ENCODE measurements at places on chromosomes 7 and 10.
A peak's percentile ranks its signal among the peaks of the same experiment; 100 is the strongest.

DNA sequence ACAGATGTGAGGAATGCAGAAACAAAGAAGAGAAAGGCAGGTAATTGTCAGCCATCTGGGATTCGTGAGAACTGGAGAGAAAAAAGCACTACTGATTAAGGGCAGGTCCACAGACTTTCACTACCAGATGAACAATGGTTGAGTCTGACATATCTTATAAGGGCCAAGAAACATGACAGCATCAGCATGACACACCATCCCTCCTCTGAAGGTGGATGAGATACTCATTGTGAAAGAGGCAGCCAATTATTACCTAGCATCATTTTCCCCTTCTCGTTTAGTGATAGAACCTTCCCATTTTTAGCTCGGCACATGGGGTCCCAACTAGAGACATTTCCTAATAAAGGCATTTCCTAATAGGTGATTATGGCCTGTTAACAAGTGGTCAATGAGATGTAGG lies 19.2 kb upstream of the MET start:
- no peak for DNase-seq

DNA sequence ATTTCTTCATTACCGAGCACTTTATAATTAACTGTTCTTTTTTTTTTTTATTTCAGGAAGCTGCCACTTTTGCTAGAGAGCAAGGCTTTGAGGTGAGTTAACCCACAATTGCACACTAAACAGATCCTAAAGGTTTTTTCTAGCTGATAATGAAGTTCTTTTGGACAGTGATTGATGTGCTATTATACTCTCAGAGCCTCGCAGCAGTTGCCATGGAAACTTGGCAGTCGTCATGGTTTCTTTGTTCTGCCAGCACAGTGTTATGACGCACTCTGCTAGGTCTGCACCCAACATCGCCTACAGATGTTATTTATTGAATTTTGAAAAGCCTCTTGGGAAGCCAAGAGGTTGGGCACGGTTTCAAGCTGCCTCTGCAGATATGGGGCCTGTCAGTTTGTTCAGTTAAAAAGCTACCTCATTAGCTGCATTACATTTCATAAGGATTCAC lies 237.2 kb upstream of the KAT6B start:
- DNase-seq, result peak; percentile 68

DNA sequence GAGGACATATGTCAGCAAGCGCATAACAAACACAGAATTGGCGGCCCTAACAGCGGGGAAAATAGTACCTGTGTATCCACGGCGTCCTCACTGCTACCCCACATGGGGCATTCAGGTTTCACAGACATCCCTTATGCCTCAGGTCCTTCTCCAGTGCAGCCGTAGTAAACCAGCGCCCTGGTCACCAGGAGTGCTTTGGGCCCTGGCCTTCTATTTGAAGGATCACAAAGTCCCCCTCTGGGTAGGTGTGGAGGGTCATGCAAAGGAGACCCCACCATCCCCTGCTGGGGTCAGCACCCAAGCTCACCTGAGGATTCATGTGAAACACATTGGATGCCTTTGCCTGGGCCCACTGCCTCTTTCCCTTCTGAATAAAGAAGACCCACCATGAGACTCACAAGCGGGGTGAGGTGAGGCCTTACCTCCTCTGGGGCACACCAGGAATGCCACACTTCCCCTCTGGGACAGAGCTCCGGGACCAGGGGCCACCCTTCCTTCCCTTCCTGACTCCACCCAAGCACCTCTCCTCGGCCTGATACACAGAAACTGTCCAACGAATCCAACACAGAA lies 18.8 kb downstream of the CLRN3 start:
- no peak for DNase-seq

DNA sequence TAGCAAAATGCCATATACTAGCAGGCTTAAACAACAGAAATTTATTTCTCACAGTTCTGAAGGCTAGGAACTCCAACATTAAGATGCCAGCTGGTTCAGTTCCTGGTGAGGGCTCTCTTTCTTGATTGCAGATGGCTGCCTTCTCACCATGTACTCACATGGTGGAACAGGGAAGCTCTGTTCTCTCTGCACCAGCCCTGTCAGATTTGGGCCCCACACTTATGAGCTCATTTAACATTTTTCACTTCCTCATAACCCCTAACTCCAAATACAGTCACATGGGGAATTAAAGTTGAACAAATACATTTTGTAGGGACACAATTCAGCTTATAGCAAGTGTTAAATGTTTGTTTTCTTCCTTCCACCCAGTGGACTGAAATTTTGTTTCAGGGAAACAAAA lies 218.6 kb upstream of the TAC1 start:
- no peak for DNase-seq

GRCh38 chr7:140621401-140622021 lies 19.1 kb downstream of the DENND2A start:
- no peak for DNase-seq

DNA sequence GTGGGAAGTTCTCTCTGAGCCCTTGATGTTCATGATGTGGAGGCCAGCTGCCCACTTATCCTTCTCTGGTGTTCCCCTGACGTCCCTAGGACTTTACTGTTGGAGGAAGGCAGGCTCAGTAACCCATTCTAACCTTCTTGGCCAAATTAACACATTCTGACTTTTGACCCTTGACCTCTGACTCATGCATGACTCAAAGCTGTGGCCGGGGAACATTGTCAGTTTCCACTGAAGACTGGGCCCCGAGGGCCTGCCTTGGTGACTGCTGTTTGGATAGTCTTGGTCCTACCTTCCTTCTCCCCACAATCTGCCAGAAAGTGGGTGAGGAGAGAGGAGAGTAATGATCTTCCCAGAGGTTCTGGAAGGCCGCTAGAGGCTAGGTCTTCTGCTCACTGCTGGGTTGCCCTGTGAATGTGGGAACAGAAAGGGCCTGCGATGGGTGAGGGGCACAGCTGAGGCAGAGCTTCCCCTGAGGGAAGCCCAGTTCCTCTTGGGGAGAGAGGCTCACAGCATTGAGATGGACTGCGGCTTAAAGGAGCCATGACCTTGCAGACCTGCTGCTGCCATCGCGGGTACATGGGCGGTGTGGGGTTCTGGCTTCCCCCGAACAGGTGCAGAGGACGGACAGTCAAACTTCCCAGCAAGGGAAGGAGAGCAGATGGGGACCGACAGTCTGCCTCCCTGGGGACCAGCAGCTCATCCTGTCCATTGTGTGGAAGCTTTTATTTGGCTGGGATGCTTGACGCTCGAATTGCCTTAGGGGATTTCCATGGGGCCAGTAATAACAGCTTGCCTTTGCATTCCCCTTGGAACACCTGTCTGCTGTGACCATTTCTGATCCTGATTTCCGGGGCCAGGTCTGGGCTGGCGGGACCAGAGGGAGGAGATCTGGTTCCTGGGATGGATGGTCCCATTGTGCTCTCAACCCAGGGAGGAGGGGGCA lies 43.8 kb downstream of the ADAMTS14 start:
- DNase-seq, result no peak

DNA sequence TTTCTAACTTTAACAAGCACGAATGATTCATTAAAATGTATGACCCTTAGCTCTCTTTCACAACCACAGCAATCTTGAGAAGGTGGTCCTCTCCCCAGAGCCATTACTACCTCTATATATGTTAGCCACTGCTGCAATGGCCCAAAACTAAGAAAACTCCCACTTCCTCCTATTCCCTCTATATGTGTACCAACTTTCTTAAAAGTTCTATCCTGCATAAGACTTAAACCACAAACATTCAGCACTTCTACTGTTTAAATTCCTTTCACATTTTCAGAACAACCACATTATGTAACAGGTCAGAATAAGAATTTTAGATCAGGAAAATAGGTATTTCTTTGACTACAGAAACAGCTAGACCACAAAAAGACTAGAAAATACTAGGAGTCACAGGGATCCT lies 36.2 kb downstream of the WASL start:
- no peak for DNase-seq

DNA sequence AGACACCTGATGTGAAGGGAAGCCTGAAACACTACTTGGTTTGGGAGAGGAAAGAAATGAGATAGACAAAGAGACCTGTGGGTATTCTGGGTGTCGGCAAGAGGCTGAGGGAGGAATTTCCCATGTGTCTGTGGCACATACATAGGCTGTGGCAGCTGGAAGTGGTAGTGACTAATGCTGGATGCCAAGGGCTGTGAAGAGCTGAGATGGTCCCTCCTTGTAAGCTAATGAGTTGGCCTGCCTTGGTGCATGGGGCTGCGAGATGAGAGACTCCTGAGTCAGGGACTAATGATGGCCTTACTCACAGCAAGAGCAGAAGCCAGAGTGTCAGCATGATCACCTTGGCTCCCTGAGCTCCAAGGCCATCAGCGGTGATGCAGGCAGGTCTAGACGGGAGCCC lies 119.0 kb upstream of the EEPD1 start:
- DNase-seq, result no peak

- no peak for DNase-seq
Observed at GRCh38 chr10:90222372-90222771, 521.0 kb downstream of the KIF20B start.

DNA sequence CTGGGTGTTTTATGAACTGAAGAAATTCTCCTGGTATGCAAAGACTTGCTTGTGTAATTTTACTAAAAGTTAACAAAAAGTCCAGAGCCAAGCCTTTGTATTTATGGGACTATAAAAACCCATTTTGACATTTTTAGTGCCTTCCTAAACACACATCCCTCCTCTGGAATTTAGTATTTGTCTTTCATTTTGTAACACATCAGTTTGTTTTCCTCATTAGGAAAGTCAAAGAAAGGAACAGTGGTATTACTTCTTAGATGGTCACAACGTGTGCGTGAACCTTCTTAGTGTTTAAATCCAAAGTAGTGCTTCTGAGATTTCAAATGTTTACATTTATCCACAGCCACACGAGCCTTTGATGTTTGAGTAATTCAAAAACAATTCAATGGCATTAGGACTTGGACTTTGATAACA lies 103.2 kb upstream of the TMEM106B start:
- DNase-seq, result no peak

- no peak for DNase-seq
Observed at GRCh38 chr10:43134126-43134905, 3.9 kb upstream of the CSGALNACT2 start.

DNA sequence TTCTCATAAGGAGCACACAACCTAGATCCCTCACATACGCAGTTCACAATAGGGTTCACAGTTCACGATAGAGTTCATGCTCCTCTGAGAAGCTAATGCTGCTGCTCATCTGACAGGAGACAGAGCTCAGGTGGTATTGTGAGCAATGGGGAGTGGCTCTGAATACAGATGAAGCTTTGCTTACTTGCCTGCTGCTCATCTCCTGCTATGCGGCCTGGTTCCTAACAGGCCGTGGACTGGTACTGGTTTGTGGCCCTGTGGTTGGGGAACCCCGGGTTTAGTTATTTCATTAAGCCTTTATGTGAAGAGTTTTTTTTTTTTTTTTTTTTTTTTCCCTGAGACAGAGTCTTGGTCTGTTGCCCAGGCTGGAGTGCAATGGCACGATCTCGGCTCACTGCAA lies 19.4 kb downstream of the SLK start:
- DNase-seq, result no peak

- DNase-seq, result no peak
Observed at GRCh38 chr7:2006921-2007381, 225.8 kb downstream of the MAD1L1 start.

DNA sequence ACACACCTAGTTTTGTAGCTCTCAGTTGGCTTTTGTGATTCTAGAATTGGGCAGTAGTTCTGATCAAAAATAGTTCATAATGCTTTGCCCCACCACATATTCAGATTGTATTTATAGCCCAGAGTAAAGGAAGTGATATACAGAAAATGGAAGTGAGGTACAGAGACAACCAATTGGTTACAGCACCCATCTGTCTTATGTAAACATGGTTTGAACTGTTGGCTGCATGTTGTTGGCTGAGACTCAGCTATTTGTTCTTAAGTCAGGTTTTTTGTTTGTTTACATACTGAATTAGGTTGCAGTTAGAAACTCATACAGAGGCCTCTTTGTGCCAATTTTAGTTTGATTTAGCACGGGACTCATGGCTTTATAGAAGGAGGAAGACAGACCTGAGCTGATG lies 158.9 kb upstream of the GPR26 start:
- DNase-seq, result no peak

DNA sequence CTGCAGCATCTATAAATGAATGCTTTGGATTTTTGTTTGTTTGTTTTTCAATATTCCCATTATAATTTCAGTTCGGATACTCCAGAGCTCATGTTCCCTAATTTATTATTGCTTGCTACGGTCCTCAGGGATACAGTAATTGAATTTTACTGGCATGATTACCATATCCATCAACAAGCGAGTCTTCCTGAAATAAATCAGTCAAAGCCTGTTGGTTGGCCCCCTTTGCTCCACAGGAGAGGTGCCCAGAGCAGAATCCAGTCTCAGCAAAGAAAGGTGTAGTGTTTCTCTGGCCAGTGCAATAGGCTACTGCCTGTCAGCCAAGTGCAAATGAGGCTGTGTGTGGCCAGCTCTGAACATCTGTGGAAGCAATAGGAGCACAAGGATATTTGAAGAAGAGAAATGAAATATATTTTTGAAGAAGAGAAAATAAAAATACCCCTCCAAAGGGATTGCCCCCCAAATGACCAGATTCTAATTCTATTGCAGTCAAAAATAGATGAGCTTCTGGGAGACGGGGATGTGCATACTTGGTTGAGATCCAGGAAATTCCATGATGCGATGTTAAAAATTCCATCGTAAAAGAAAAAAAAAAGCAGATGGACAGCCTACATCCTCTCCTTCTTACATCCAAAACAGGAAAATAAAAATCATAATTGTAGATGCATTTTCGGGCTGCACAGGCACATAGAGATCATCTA lies 18.1 kb downstream of the TRIL start:
- DNase-seq, result no peak

DNA sequence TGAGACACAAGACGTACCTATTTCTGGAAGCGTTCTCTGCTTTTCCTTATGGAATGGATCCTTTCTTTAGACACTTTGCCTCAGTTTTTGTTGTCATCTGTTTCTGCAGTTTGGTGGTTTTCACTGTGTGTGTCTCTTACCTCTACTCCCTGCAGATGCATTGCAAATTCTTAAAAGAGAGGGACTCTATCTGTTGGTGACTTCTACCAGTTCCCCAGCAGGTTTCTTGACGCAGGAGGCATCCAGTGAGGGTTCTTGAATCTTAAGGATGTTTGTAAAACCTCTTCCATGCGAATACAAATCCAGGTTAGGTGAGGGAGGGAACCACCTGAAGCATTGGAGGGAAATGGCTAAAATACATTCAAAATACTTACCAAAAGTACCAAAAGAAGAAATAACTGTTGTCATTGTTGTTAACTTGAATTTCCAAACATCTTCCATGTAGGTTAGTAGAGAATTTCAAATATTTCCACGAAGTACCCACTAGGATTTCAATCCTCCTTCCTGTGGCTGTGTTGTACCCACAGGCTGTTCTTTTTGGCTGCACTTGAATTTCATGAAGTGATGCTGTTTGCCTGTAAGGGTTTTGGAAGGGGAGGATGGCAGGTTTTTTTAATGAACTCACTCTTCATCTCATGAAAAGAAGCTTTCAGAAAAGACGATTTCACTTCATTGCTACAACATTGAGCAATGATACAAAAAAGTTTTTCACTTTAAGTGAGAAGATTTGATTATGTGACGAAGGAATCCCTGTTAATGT lies 32.2 kb downstream of the PLXDC2 start:
- no peak for DNase-seq

- DNase-seq, result no peak
Observed at GRCh38 chr7:116209561-116210070, 723 bp upstream of the TES start.
